ENCODE measurements at places on chromosomes 4 and X. TPM values are rescaled to one million over a fixed set of nuclear protein-coding genes. Genes with fewer than 3 reads are reported as not detected.

Gene YTHDC1
- total RNA-seq = 79.7 TPM

GRCh38 chr4:157225096-157225495 is 4.6 kb downstream of the GRIA2 start:
- H3K4me1 ChIP-seq = peaks cover 4% of the 10 kb centered on the region
- no peaks in the 10 kb centered on the region for H3K27me3 ChIP-seq
- H3K4me3 ChIP-seq = no peak overlapping the region
- DNase-seq = no peak
- H3K36me3 ChIP-seq = no peaks in the 10 kb centered on the region

Gene GPRASP3
- total RNA-seq = 4.2 TPM

GRCh38 chrX:100905620-100906019 is 23.1 kb downstream of the XKRX start:
- H3K4me1 ChIP-seq = no peaks in the 10 kb centered on the region
- H3K36me3 ChIP-seq = no peaks in the 10 kb centered on the region
- H3K27me3 ChIP-seq = peaks cover 24% of the 10 kb centered on the region
- H3K4me3 ChIP-seq = no peak overlapping the region
- no peak for DNase-seq

GRCh38 chr4:152316969-152317368 is 218.9 kb downstream of the FBXW7 start:
- H3K4me1 ChIP-seq = no peaks in the 10 kb centered on the region
- no peaks in the 10 kb centered on the region for H3K36me3 ChIP-seq
- no peaks in the 10 kb centered on the region for H3K27me3 ChIP-seq
- DNase-seq = no peak

Gene USP17L22
- not detected for total RNA-seq

- no peaks in the 10 kb centered on the region for H3K36me3 ChIP-seq
- H3K27ac ChIP-seq = no peak overlapping the region
- H3K27me3 ChIP-seq = no peaks in the 10 kb centered on the region
- H3K4me3 ChIP-seq = no peak overlapping the region
- no peak for DNase-seq
These were observed 46.4 kb downstream of the NAT8L start for GRCh38 chr4:2105559-2105958.

GRCh38 chrX:66046612-66047235 is 6.8 kb upstream of the VSIG4 start:
- H3K4me3 ChIP-seq = no peak overlapping the region
- H3K27ac ChIP-seq = no peak overlapping the region
- no peaks in the 10 kb centered on the region for H3K36me3 ChIP-seq
- H3K4me1 ChIP-seq = no peaks in the 10 kb centered on the region
- H3K27me3 ChIP-seq = no peaks in the 10 kb centered on the region

- no peaks in the 10 kb centered on the region for H3K4me1 ChIP-seq
- no peaks in the 10 kb centered on the region for H3K36me3 ChIP-seq
- no peaks in the 10 kb centered on the region for H3K27me3 ChIP-seq
- H3K27ac ChIP-seq = peak overlapping the region; percentile 93
- DNase-seq = no peak
- no peak overlapping the region for H3K4me3 ChIP-seq
These were observed 3.0 kb upstream of the APBB2 start for GRCh38 chr4:41217374-41217773.

Gene KIAA1210
- 0.15 TPM for total RNA-seq

GRCh38 chrX:19065535-19065934 is 56.7 kb downstream of the ADGRG2 start:
- no peaks in the 10 kb centered on the region for H3K27me3 ChIP-seq
- no peak for DNase-seq
- no peaks in the 10 kb centered on the region for H3K4me1 ChIP-seq
- no peak overlapping the region for H3K27ac ChIP-seq

GRCh38 chrX:78333521-78333920 is 6.1 kb upstream of the CYSLTR1 start:
- peak overlapping the region; percentile 43 for H3K27ac ChIP-seq
- H3K36me3 ChIP-seq = no peaks in the 10 kb centered on the region
- H3K4me3 ChIP-seq = no peak overlapping the region

GRCh38 chrX:19388741-19389140 is 45.0 kb downstream of the PDHA1 start:
- no peaks in the 10 kb centered on the region for H3K4me1 ChIP-seq
- H3K4me3 ChIP-seq = no peak overlapping the region
- no peak for DNase-seq
- H3K27me3 ChIP-seq = peaks cover 13% of the 10 kb centered on the region

Gene IGSF1
- 15.1 TPM for total RNA-seq

DNA sequence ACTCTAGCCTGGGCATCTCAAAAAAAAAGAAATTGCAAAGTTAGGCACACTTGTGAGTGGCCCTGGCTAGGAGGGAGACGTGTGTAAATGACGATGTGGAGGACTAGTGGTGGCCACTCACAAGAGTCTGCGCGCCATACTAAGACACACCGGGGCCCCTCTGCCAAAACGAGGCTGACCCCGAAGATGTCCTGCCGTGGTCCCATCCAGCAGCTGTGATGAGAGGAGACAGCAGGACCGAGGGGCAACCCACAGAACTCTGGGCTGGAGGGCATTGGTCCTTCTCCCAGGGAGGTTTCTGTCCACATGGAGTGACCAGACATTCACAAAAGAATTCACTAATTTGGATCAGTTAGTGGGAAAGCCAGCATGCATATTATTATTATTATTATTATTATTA is 47.4 kb downstream of the NOP14 start:
- H3K27ac ChIP-seq = no peak overlapping the region
- H3K36me3 ChIP-seq = no peaks in the 10 kb centered on the region
- DNase-seq = no peak
- no peaks in the 10 kb centered on the region for H3K27me3 ChIP-seq
- no peaks in the 10 kb centered on the region for H3K4me1 ChIP-seq
- no peak overlapping the region for H3K4me3 ChIP-seq

Gene RLIM
- total RNA-seq = 33.8 TPM

- H3K27me3 ChIP-seq = peaks cover 28% of the 10 kb centered on the region
- no peaks in the 10 kb centered on the region for H3K36me3 ChIP-seq
- no peak overlapping the region for H3K4me3 ChIP-seq
These were observed 32.0 kb upstream of the AMELX start for GRCh38 chrX:11261260-11261659.
